ENCODE measurements at places on chromosomes 5 and 9. TPM values are rescaled to one million over a fixed set of nuclear protein-coding genes. Genes with fewer than 3 reads are reported as not detected.

Gene PLEKHG4B
- not detected for total RNA-seq

Gene REEP2
- total RNA-seq = 0.08 TPM

Gene FAM221B
- total RNA-seq = not detected

Gene SLC28A3
- 1.3 TPM for total RNA-seq

Gene ACO1
- 41.3 TPM for total RNA-seq

Gene SLC34A3
- total RNA-seq = not detected

Gene C9orf153
- 0.42 TPM for total RNA-seq

Gene CTXN3
- total RNA-seq = not detected

Gene PCDHGB4
- total RNA-seq = 1.7 TPM

Gene MLANA
- total RNA-seq = 0.05 TPM

Gene NTNG2
- total RNA-seq = 0.28 TPM

Gene KCNN2
- total RNA-seq = 4.6 TPM

Gene SPATA31C1
- not detected for total RNA-seq

Gene CSF1R
- 26.4 TPM for total RNA-seq

Gene FYB1
- 8.4 TPM for total RNA-seq

Gene GMCL2
- total RNA-seq = not detected

Gene SLC36A2
- total RNA-seq = not detected

Gene EGFLAM
- 4.9 TPM for total RNA-seq

Gene IL9
- total RNA-seq = not detected

Gene DPYSL3
- total RNA-seq = 2.1 TPM

Gene DOK3
- total RNA-seq = 19.2 TPM

Gene SH3PXD2B
- 1.4 TPM for total RNA-seq

Gene NRG2
- 0.08 TPM for total RNA-seq

Gene FGF1
- total RNA-seq = 0.25 TPM

Gene TMED7
- total RNA-seq = 77.0 TPM

Gene PCDHGA5
- total RNA-seq = 0.09 TPM

Gene GRAMD2B
- 24.1 TPM for total RNA-seq

Gene OR1Q1
- total RNA-seq = not detected

Gene PCDHGB2
- 1.0 TPM for total RNA-seq

Gene GAPT
- 2.5 TPM for total RNA-seq

Gene ADAMTS19
- 0.09 TPM for total RNA-seq

Gene B4GALT1
- 58.1 TPM for total RNA-seq

Gene PCDHB3
- 0.08 TPM for total RNA-seq

Gene ADRA1B
- total RNA-seq = 0.70 TPM

Gene PKD2L2
- total RNA-seq = not detected

Gene GRM6
- not detected for total RNA-seq

Gene LTC4S
- total RNA-seq = 1.3 TPM

Gene BHMT2
- total RNA-seq = 62.3 TPM

Gene TLR4
- 23.3 TPM for total RNA-seq

Gene GABRA1
- not detected for total RNA-seq

Gene RPL7A
- total RNA-seq = 571 TPM

Gene BTNL3
- total RNA-seq = 0.19 TPM

Gene HAVCR2
- 9.4 TPM for total RNA-seq

Gene ACSL6
- 129 TPM for total RNA-seq
